ENCODE measurements at places on chromosomes 5 and 9. TPM values are rescaled to one million over a fixed set of nuclear protein-coding genes. Genes with fewer than 3 reads are reported as not detected.

The ZNF169 gene
- total RNA-seq = 16.2 TPM

The C5orf52 gene
- not detected for total RNA-seq

- H3K27ac ChIP-seq = peak overlapping the region; percentile 83
- H3K36me3 ChIP-seq = no peaks in the 10 kb centered on the region
- H3K27me3 ChIP-seq = no peaks in the 10 kb centered on the region
- no peak overlapping the region for H3K4me3 ChIP-seq
- peaks cover 18% of the 10 kb centered on the region for H3K4me1 ChIP-seq
- DNase-seq = peak; percentile 60
Measured at GRCh38 chr5:123007754-123008153, 28.8 kb downstream of the PPIC start.

DNA sequence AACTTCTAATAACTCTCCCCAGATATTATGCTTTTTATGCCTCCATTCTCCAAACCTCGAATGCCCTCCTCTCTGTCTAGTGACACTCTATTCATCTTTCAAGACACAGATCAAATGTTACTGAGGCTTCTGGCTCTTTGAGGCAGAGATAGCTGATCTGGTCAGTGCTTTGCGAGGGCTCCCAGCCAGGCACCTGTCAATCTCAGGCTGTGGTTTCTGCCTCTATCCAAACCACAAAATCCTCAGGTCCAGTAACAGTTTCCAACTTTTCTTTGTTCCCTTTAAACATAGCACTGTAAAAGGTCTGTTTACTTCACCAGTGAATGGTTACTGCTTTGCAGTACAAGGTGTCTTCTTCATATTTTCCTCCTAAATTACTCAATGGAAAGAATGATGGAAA, 11.5 kb upstream of the STK32A start:
- no peak overlapping the region for H3K4me3 ChIP-seq
- no peak overlapping the region for H3K27ac ChIP-seq
- H3K36me3 ChIP-seq = no peaks in the 10 kb centered on the region
- no peaks in the 10 kb centered on the region for H3K27me3 ChIP-seq

GRCh38 chr9:101562966-101563365, 29.3 kb downstream of the RNF20 start:
- no peak overlapping the region for H3K4me3 ChIP-seq
- no peaks in the 10 kb centered on the region for H3K4me1 ChIP-seq
- no peaks in the 10 kb centered on the region for H3K27me3 ChIP-seq
- no peak for DNase-seq
- H3K36me3 ChIP-seq = peaks cover 58% of the 10 kb centered on the region

GRCh38 chr5:164636456-164636855, 1131.0 kb downstream of the MAT2B start:
- DNase-seq = no peak
- H3K27ac ChIP-seq = no peak overlapping the region
- H3K27me3 ChIP-seq = no peaks in the 10 kb centered on the region
- H3K36me3 ChIP-seq = no peaks in the 10 kb centered on the region
- H3K4me1 ChIP-seq = no peaks in the 10 kb centered on the region

The EQTN gene
- not detected for total RNA-seq

- H3K27me3 ChIP-seq = no peaks in the 10 kb centered on the region
- no peaks in the 10 kb centered on the region for H3K36me3 ChIP-seq
- peaks cover 20% of the 10 kb centered on the region for H3K4me1 ChIP-seq
- no peak for DNase-seq
Measured at GRCh38 chr5:33229216-33229615, 211.5 kb upstream of the TARS1 start.

- H3K27me3 ChIP-seq = no peaks in the 10 kb centered on the region
- DNase-seq = no peak
- H3K27ac ChIP-seq = no peak overlapping the region
- H3K36me3 ChIP-seq = no peaks in the 10 kb centered on the region
Measured at GRCh38 chr5:173278641-173279040, 43.6 kb upstream of the NKX2-5 start.

DNA sequence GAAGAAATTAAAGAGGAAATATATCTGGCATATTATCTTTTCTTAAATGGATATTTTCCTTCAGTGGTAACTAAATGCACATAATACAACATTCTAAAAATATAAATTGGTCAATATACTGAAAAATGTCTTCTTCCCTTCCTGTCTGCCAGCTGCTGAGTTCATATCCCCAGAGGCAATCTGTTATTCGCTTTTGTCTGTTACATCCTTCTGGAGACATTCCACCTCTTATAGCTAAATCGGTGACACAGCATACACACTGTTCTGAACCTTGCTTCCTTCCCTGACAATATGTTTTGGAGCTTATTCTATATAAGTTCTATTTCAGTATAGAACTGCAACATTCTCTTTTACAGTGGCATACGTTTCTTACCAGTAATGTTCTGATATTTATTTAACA, 147.8 kb downstream of the TENT4A start:
- H3K27ac ChIP-seq = no peak overlapping the region
- H3K4me3 ChIP-seq = no peak overlapping the region
- DNase-seq = no peak

GRCh38 chr5:175751369-175751768, 93.5 kb downstream of the HRH2 start:
- no peaks in the 10 kb centered on the region for H3K4me1 ChIP-seq
- H3K36me3 ChIP-seq = no peaks in the 10 kb centered on the region
- no peak overlapping the region for H3K27ac ChIP-seq
- DNase-seq = no peak
- no peak overlapping the region for H3K4me3 ChIP-seq
